ENCODE measurements at places on chromosomes 7 and 10.

DNA sequence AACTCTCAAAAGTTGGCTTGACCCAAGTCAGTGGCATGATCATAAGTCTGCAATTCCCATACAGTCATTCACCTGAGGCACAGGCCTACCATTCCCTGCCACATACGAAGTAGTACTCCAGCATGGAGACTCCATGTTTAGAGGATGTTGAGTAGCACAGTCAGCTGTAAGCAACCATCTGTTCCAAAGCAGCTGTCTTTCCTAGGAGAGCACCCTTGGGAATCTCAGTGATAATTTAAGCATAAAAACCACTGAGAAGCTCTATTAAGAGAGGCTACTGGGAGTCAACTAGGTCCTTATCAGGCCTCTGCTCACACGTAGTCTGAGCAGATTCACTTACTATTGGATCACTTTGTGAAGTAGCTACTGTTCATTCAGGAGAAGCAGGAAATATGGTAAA is 61.6 kb upstream of the UNC5B start:
- DNase-seq, result no peak

- DNase-seq, result no peak
These were observed 4.8 kb downstream of the FGFR2 start for GRCh38 chr10:121593281-121594075.

DNA sequence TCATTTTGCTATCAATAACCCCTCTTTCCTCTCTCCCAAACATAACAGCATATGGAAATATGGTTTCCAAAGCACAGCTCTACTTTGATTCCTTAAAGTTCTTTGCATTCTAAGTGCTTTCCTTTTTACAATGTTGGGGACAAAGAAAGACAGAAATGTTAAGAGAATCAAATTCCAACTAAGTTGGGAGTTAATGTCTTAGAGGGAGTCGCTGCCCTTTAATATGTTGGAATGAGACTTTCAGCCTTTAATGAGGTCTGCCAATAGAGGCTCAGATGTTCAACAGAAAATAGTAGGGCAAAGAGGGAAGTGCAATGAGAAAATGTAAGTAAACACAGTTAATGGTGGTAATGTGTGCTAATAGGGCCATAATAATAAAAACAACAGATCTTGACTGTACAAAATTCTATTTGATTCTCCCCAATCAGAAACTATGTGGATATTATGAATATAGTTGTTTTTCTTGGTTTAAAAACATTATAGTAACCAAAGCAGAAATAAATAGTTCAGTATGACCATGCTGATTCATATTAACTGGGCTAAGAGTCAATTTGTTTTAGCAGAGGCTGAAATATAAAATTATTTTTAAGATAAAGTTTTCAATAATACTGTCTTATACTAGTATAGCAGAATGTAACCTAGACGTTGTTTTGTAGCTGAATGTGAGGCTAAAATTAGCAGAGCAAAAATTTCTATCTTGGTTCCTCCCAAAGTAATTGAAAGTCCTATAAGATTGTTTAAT is 10.3 kb downstream of the HYCC1 start:
- DNase-seq, result no peak

- no peak for DNase-seq
These were observed 208.8 kb downstream of the KCNMA1 start for GRCh38 chr10:77428691-77429395.

DNA sequence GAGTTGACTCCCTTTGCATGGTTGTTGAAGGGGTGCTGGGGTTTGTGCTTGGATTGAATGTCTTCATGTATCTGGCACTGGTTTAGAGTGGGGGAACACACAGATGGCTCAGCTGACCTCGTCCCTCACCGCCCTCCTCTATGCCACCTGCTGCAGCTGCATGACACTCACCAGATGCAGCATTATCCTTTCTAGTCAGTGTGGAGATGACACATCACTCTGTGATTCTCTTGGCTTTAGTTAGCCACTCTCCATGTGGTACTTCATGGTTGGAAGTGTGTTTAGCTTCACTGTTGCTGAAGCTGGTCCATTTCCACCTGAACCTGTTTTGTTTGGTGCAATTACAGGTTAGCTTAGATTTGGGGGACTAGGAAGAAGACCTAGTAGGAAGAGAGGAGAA is 56.3 kb upstream of the BMPER start:
- DNase-seq, result no peak

DNA sequence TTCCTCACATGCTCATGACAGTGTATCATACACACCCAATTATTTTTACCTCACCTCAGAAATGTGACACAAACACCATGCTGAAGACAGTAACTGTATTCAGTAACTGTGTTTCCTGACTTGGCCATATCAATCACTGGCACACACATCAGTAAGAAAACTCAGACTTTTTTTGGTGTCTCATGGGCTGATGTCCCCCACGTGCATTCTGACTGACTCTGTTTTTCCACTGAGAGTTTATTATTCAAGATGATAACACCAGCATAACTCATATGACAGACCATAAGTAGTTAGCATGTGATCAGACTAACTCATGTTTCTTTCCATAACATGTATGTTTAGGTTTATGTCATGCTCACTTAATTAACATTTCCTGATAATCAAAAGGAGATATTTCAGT is 124.8 kb downstream of the CD36 start:
- no peak for DNase-seq

DNA sequence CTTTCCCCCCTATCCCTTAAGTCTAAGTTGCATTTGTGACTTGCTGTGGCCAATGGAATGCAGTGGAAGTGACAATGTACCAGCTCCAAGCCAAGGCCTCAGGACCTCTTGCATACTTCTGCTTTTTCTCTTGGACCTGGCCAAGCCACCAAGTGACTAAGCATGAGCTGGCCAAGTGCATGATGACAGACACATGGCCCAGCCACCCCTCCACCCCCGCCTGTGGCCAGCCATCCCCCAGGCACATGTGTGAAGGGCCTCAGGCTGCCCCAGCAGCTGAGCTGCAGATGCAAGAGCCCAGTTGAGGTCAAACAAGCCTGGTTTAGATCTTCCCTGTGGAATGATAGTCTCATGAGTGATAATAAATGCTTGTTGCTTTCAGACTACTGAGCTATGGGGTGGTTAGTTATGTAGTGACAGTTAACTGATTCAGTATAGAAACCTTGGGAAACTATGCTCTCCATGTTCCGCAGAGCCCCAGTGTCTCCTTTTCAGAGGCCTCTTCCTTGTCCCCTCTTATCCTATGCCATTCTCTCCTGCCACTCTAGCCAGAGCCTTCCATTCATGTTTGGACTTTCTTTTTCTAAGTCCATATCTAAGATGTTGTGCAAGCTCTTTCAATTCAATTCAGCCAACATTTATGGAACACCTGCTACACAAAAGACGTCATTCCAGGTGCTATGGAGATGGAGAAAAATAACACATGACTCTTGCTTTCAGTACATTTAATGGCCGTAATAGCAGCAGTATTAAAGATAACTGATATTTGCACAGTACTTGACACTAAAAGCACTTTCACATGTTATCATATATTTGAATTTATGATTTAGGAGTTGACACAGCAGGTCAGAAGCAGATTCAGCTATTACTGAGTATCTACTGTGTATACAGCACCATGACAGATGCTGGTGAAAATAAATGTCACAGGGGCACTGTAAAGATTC is 55.5 kb upstream of the LOXL4 start:
- no peak for DNase-seq

DNA sequence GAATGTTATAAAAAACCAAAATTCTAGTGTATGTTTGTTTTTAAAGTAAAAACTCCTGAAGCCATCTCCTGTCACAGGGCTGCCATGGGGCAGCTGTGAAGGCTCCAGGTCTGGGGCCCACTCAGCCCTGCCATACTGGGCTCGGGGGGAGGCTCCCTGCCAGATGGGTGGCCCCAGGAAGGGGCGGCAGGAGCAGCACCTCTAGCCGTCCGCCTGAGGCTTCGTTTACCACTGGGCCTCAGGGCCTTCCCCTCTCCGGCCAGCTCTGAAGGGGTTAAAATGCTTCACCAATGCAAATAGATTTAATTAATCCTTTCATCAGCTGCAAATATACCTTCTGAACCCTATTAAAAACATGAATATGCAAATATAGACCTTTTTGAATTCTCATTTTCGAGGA is 139.0 kb downstream of the ELFN1 start:
- DNase-seq, result no peak

- DNase-seq, result no peak
These were observed 16.0 kb downstream of the PAPSS2 start for GRCh38 chr10:87675396-87676376.

GRCh38 chr10:8240861-8241260 is 186.4 kb downstream of the GATA3 start:
- DNase-seq, result no peak

DNA sequence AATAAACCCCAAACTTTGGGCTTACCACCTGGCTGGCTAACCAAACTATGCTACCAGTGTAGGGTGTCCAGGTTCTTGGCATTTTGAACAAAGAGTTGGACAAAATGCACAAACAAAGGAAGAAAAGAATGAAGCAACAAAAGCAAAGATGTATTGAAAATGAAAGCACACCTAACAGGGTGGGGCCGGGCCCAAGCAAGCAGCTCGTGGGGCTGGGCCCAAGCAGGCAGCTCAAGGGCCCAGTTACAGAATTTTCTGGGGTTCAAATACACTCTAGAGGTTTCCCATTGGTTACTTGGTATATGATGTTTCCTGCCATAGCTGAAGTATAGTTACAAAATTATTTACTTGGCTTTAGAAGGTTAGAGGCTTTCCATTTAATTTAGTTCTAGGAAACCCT is 15.7 kb downstream of the ACADSB start:
- no peak for DNase-seq
